HT-29 (cell line): ENCODE measurements at places on chromosomes 4 and X.
A peak's percentile ranks its signal among the peaks of the same experiment; 100 is the strongest.

- DNase-seq = no peak
These were observed 35.3 kb upstream of the VSIG4 start for GRCh38 chrX:66074920-66075879.

GRCh38 chr4:36385951-36386571 is 104.6 kb downstream of the DTHD1 start:
- DNase-seq = peak; percentile 12

DNA sequence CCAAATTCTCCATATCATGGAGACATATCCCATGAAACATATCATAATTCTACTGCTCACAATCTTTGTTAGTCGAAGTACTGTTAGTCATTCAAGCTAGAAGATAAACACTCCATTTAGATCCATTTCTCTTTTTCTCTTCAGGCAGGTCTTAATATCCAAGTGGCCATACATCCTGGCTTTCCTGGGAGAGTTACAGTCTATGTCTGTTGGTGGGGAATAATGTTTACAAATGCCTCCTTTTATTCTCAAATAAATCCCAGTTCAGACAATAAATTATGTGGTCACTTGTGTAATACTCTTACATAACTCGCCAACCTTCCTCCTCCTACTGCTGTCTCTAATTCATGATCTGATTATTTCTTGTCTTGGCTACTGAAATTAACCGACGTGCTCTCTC is 82.1 kb downstream of the VCX3B start:
- no peak for DNase-seq

GRCh38 chr4:26319949-26320537 is 771 bp upstream of the RBPJ start:
- no peak for DNase-seq

- no peak for DNase-seq
These were observed 39.1 kb downstream of the PDGFRA start for GRCh38 chr4:54268151-54268550.

- DNase-seq = no peak
These were observed 355.7 kb downstream of the HS3ST1 start for GRCh38 chr4:11072999-11073398.

GRCh38 chrX:134981910-134982309 is 8.9 kb upstream of the SMIM10 start:
- DNase-seq = no peak

GRCh38 chr4:144687466-144687865 is 41.5 kb downstream of the HHIP start:
- no peak for DNase-seq

DNA sequence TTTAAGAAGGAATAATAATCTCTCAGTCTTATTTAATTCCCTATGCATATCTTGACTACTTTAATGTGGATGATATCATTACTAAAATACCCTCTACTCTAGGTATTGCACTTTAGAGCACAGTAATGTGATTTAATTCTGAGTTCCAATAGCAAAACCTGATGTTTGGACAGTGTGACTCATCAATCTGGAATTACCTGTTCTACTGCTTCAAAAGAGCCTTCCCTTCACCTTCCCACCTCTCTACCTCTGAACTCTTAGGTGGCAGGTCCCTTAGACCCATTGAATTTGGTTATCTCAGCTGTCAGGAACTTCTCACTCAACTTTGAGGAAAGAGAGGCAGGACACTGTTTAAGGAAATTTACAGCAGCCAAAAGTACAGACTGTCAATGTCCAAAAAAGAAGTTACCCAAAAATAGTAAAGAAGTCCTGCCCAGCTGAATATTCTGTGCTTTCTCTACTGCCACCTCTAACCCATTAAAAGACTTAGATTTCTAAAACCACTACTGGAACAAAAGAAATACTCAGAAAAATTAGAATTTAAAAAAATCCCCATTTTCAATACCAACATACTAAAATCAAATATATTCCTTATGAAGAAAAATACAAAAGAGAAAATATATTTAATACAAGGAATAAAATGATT is 123.1 kb upstream of the GPM6A start:
- peak; percentile 79 for DNase-seq

GRCh38 chr4:37747772-37748330 is 61.7 kb upstream of the RELL1 start:
- no peak for DNase-seq

GRCh38 chrX:19789376-19789775 is 98.0 kb downstream of the SH3KBP1 start:
- no peak for DNase-seq

DNA sequence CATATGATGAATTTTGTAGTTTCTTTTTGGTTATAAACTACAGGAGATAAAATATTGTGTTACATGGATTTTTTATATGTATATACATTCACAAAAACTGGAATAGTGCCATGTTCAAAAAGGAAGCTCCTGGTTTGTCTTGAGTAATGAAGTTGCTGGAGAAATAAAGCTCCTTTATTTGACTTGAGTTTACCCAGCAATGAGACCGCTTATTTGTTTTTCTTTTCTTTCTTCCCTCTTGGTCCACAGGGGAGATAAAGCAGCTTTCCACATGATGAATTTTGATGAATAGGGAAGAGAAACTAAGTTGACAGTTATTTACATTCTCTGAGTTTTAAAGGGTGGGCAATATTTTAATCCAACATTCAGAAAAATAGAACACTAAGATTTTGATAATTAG is 176.5 kb downstream of the GPM6A start:
- no peak for DNase-seq

GRCh38 chrX:119826399-119826959 is 26.3 kb downstream of the UPF3B start:
- peak; percentile 21 for DNase-seq

- DNase-seq = no peak
These were observed at the start of gene SMIM10 for GRCh38 chrX:134990801-134991481. TSS of gene SMIM10 (plus strand) at chrX:134990991. CDS start at chrX:134991096, 105 bp downstream.

DNA sequence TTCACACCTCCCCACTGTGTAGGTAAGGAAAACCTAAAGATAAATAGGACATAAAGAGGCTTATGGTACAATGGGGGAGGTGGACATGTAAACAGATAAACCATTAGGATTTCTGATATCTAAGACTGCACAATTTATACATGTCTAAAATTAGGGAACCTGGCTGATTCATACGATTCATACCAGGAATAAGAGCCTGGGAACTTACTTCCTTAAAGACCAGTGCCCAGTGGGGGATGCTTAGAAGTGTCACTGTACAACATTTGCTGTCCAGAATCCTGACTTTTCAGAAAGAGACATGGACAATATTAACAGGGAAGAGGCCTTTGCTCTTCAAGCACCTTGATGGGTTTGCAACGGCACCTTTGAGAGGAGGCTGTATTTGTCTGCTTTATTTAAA is 116.8 kb upstream of the KIT start:
- no peak for DNase-seq

- DNase-seq = peak; percentile 93
These were observed 37.9 kb downstream of the SGMS2 start for GRCh38 chr4:107862658-107863057.

DNA sequence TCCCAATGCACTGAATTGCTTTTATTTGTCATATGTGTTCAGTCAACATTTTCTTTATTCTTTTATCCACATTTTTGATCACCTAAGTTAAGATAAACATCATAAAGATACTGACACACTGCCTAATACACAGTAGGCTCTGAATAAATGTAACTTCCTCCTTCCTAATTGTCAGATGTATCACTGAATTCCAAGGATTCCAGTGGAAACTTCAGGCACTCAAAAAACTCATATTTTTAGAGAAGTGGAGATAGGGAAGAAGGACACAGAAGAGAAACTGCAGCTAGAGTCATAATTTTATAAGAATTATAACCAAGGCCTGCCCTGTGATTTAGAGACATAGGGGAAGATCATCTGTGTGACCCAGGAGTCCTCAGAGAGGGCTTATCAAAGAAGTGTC is 753.3 kb downstream of the ADGRL3 start:
- DNase-seq = no peak

DNA sequence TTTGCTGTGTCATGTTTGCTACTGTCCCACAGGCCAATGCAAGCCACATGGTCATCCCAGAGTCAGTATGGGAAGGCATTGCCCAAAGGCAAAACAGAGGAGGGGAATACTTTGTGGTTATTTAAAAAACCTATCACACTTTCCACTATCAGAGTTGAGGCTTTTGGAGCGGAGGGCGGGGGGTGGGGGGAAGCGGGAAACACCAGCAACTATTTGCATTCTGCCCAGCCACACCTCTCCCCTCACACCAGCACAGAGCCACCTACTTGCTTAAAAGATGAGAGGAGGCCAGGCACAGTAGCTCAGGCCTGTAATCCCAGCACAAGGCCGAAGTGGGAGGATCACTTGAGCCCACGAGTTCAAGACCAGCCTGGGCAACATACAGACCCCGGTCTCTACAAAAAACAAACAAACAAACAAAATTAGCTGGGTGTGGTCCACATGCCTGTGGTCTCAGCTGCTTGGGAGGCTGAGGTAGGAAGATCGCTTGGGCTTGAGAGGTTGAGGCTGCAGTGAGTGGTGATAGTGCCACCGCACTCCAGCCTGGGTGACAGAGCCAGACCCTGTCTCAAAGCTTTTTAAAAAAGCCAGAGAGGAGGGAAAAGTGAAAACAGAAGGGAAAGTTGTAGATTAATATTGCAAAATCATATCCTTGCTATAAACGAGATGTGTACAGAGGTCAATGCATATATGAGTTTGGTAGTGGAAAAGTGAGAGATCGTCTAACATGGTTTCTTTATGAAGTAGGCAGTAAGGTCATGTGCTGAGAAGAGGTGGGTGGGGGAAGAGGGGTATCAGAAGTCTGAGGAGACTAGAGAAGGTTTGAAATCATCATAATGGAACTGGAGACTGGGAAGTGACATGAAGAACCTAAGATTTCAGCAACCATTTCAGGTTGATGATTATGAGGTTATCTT is 1.9 kb upstream of the CHST7 start:
- DNase-seq = no peak

GRCh38 chrX:132716006-132716405 is 227.2 kb upstream of the MBNL3 start:
- DNase-seq = peak; percentile 9

DNA sequence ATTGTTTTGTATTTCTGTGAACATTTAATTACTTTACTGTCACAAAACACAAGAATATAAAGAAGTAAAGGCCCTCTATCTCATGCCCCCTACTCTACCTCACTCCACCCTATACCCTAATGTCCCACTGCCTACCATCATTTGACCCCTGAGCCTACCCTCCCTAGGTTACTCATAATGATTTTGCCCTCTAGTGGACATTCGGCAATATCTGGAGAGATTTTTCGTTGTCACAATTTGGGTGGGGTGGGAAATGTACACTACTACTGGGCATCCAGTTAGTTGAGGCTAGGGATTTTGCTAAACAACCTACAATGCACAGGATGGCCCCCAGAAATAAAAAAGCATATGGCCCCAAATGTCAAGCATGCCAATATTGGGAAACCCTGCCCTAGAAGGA is 10.2 kb downstream of the TEX13A start:
- DNase-seq = no peak

- DNase-seq = peak; percentile 31
These were observed 67.6 kb upstream of the SLC7A3 start for GRCh38 chrX:70998411-70999027.
